ENCODE measurements at places on chromosomes 1 and 21.

GRCh38 chr1:62706985-62707743, 19.0 kb upstream of the DOCK7 start:
- DNase-seq, result no peak

DNA sequence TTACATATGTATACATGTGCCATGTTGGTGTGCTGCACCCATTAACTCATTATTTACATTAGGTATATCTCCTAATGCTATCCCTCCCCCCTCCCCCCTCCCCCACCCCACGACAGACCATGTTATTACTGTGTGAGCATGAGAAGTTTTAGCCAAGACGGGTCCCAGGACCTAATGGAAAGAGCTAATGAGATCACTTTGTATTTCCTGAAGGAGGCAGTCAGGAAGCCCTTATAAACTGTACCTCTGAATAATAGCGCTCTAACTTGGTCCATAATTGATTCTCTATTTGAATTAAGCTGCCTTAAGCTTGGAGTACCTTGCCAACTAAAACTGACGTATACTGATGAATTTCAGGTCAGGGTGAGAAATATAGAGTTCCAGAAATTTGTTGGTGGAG, 4.1 kb upstream of the NEGR1 start:
- no peak for DNase-seq

GRCh38 chr1:199174336-199174735, 535.5 kb downstream of the PTPRC start:
- no peak for DNase-seq

DNA sequence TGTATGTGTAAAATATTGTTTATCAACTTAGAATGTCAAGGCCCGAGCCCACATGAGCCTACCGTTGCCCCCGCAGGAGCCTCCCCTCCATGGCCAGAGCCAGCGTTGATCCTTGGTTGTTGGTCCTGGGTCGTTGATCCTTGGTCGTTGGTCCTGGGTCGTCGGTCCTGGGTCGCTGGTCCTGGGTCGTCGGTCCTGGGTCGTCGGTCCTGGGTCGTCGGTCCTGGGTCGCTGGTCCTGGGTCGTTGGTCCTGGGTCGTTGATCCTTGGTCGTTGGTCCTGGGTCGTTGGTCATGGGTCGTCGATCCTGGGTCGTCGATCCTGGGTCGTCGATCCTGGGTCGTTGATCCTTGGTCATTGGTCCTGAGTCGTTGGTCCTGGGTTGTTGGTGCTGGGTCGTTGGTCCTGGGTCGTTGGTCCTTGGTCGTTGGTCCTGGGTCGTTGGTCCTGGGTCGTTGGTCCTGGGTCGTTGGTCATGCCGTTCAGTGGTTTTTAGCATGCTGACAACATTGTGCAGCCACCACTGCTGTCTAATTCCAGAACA, 105.0 kb upstream of the TMEM51 start:
- DNase-seq, result no peak

DNA sequence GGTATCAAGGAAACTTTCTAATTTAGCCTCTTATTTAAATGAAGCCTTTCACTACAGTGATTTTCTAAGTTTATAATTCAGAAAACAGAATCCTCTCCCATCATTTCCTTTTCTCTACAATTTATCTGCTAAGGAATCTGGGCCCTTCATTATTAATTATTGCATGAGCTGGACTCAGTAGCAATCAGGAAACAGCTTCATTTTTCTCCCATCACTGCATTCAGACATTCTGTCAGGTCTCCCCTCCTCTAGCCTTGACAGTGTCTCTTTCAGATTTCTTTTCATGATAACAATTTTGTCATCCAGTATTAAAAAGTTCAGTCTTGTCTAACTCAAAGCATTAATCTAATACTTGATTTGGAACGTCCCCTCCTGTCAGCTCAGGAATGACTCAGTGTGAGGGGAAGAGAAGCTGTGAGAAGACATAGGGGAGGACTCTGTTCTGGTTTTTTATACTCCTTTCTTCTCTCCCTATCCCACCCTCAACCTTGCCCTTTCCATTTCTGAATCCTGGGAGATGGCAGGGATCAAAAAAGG, 28.1 kb downstream of the SLC44A5 start:
- no peak for DNase-seq

GRCh38 chr1:225944951-225945350, 3.9 kb upstream of the LEFTY2 start:
- no peak for DNase-seq

DNA sequence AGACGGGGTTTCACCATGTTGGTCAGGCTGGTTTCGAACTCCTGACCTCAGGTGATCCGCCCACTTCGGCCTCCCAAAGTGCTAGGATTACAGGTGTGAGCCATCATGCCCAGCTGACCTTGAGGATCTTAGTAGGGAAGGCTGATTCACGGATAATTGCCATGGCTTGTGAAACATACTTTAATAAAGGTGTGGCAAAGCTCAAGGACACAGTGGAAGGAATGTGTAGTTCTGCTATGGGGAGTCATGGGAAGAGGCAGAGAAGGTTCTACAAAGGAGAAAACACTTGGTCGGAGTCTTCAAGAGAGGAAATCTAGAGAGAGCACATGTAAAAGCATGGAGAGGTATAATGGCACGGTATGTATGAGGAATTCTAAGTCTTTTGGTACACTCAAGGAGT, 12.7 kb upstream of the PTCH2 start:
- DNase-seq, result no peak

- no peak for DNase-seq
Measured at GRCh38 chr1:212951126-212951946, 995 bp downstream of the VASH2 start.

DNA sequence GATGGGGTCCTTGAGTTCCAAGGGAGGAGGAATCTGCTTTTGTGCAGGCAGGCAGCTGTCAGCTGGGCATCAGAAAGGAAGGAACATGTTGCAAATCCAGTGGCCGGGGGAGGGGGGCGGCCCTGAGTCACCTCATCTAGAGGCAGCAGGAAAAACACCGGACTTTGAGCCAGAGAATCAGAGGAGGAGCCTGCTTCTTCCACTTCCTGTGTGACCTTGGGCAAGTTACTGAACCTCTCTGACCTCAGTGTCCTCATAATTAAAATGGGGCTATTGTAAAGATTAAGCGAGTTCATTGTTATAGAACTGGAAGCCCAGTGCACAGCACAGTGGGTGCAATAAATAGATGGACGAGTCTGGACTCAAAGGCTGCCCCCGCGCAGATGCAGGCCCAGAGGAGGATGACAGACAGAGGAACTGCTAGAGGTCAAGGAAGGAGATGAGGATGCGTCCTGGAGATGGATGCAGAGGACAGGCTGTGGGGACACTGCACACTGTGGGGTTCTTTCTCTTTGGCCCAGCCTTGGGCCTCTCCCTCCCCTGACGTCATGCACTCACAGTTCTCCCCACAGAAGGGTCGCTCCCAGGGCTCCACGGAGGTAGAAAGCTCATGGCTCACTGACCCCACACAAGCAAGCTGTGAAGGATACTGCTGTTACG, 714.3 kb downstream of the MATN1 start:
- no peak for DNase-seq

DNA sequence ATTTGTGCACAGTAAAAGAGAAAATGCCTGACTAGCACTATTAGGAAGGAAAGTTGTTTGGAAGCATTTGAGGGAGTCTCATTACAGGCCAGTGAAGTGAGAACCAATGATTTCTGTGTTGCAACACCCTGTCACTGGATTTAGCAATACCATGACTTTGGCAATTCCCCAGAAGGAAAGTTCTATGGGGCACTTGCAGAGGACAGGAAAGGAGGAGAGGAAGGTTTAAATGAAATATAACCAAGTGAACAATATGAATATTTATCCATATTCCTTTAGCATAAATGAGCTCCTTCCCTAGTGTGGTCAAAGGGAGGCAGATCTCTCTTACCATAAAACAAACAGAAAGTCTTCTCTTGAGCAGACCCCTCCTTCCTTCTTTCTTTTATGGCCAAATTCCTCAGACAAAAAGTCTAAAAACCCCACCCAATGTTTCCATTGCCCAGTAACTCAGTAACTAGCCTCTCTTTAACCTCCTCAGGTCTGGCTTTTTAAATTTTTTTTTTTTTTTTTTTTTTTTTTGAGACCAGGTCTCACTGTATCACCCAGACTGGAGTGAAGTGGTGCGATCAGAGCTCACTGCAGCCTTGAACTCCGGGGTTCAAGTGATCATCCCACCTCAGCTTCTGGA, 5.5 kb downstream of the TLR5 start:
- no peak for DNase-seq

GRCh38 chr1:161008869-161009510, 12.0 kb downstream of the F11R start:
- no peak for DNase-seq

GRCh38 chr1:22739648-22740385, 29.2 kb downstream of the EPHB2 start:
- DNase-seq, result no peak

DNA sequence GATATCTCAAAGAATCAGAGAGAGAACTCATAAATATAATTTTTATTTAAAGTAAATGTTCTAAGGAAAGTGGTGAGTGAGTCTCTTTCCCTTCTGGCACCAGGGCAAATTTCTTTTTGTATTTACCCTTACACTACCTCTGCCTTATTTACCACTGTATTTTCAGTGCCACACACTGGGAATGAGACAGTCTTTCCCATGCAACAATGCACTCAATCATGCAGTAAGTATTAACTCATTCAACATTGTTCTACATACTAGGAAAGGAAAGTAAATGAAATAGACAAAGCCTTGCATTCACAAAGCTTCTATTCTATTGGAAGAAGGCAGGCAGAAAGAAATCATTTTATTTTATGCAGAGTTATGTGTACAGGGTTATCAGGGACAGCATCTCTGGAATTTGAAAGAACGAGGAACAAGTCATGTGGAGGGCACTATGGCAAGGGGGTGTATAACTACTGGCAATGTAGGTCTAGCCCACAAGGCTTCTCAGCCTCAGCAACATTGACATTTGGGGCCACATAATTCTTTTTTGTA, 129.8 kb upstream of the PRDX6 start:
- DNase-seq, result no peak

DNA sequence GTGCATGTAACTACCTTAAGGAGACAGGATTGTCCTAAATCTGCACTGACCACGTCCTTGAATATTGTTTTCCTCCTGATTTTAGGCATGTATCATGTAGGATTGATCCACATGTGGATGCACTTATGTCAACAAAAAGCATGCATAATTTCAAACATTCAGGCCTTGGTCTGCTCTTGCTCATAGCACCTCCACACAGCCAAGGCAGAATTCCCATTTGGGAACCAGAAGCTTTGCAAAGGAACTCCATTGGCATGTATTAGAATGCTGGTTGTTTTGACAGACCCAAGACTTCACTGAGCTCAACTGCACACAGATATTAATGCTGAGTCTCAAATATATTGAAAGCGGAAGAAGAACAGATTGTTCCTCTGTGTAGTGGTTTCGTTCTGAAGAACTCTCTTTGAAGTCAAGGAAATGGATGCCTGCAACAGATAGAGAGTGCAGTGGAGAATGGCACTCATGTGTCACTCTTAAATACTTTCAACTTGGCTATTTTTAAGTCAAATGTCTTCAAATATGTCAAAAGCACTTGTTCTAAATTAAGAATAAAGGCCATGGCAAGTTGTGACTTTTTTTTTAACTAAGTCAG, 387.6 kb downstream of the LTN1 start:
- DNase-seq, result no peak

DNA sequence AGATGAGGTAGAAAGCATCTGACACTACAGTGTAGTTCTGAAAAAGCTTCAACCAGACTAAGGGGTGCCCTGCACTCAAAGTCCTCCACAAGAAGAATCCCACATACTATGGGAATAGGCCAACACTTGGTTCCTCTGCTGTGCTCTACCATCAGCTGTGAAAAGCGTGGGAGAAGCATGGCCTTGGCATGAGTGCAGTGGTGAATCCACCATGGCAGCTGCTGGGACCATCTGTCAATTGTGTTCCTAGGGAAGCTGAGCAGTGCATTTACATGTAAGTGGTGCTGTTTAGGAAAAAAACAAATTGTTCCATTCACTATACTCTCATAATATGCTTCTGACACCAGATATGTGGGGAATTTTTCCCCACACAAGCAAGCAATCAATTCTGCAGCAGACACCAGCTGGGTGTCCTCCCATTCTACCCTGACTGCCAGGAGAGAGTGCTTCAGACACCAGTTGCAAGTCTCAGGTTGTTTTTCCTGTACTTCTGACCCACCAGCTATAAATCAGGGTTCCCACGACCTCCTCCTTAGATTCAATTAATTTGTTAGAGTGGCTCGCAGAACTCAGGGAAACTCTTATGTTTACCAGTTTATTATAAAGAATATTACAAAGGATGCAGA, 230.8 kb upstream of the CHRM3 start:
- no peak for DNase-seq

GRCh38 chr1:53956308-53957168, 10.4 kb downstream of the LRRC42 start:
- no peak for DNase-seq

DNA sequence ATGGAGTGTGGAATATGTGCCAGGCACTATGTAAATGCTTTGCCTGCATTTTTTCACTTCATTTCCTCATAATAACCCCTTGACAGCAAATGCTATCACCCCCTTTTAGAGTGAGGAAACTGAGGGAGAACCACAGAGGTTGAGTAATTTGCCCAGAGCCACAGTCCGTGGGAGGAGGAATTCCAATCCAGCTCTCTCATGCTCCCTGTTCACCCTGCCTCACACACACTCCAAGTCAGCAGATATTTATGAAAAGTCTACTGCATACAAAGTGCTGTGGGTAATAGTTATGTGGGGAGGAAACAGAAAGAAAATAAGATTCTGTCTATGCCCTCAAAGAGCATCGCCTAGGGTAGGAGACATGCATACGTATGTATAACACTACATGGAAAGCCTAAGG, 30.9 kb upstream of the RBM15 start:
- no peak for DNase-seq

- no peak for DNase-seq
Measured at GRCh38 chr21:40613546-40614030, 233.4 kb downstream of the DSCAM start.

GRCh38 chr21:32413015-32413504, 554 bp downstream of the EVA1C start:
- no peak for DNase-seq

DNA sequence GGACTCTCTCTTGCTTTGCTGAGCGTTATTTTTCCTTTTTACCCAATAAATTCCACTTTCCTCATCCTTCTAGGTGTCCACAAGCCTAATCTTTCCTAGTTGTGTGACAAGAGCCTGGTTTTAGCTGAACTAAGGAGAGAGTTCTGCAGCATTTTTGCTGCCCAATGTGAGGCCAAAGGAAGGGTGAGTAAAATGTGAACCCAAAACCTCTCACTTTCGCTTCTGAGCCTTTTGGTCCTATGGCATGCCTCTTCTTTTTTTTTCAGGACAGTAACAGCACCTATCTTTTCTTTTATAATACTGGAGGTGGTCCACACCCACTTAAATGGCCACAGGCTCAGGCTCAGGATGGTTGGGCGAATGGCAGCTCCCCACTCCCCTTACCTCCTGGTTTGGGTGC, 111.1 kb downstream of the COP1 start:
- no peak for DNase-seq

- no peak for DNase-seq
Measured at GRCh38 chr1:59266180-59266926, 30.5 kb upstream of the FGGY start.

DNA sequence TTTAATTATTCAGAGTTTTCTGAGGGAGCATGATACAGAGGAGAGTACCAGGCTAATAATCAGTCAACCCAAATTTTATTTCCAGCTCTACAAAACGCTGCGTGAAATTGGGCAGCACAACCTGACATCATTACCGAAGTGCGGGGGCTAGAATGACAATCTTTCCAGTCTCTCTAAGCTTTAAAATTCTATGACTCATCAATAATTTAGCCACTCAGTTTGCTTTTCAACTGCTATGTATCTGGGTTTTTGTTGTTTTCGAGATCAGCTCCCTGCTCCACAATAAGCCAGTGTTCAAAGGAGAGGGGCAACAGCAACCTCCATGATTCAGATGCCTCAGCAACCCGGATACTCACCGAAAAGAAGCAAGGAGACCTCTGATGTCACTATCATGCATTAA, 13.9 kb downstream of the SORT1 start:
- DNase-seq, result no peak
